ENCODE measurements at places on chromosomes 16 and 17.

DNA sequence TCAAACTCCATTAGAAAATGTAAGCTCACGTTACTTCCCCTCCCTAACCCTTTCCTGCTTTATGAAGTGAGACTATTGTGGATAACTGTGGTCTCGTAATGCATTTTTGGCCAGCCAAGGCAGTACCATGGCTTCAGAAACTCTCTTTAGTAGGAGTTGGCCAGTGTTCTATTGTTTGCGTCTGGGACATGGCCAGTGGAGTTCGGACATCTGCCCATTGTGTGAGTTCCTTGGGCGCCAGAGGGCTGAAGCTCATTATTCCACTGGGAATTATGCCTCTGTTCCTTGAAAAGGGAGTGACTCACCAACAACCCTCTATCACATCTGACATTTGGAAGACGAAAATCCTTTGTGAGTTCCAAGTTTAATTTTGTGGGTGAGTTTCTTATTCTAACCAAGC lies 319.5 kb upstream of the SOX9 start:
- DNase-seq, result peak; percentile 61

DNA sequence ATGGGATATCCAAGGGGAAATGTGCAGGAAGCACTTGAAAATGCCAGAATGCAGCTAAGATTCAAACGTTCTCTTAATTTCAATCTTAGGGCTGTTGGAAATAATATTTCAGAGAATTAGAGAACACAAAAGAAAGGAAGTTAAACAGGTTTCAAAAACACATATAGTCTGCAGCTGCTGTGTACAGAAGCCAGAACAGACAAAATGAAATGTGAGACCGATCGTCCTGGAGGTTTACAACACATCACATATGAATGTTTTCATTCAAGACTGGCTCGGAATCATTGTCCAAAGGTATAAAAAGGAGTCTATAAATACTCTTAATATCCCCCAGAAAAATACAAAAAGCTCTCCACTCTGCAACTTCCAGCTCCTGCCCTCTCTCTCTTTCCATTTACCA lies 14.3 kb downstream of the CYTH1 start:
- no peak for DNase-seq

- peak; percentile 35 for DNase-seq
These were observed 12.3 kb upstream of the SPAG9 start for GRCh38 chr17:51132964-51133319.

GRCh38 chr17:43628089-43628650 lies 33.6 kb downstream of the MEOX1 start:
- no peak for DNase-seq

GRCh38 chr17:5921512-5922282 lies 148.5 kb upstream of the WSCD1 start:
- no peak for DNase-seq

GRCh38 chr16:7318686-7319085 lies 14.0 kb upstream of the RBFOX1 start:
- DNase-seq, result no peak

DNA sequence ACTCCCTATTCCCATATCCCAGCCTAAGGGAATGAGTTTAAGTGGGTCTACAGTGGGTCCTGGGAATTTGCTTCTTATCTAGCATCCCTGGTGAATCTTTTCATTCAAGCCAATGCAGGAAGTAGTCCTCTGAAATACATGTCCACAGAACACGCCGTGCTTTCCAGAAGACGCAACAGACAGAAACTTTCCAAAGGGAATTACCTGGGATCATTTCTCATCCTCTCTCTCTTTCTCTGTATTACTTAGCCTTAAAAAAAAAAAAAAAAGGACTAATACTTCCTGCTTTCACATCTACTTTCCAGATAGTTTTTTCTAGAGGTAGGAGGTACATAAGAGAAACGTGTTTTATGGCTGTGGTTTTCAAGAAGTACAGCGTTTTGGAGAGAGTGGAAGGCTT lies 499.0 kb downstream of the MAF start:
- no peak for DNase-seq

GRCh38 chr17:83136156-83136555 lies 56.7 kb downstream of the METRNL start:
- no peak for DNase-seq

DNA sequence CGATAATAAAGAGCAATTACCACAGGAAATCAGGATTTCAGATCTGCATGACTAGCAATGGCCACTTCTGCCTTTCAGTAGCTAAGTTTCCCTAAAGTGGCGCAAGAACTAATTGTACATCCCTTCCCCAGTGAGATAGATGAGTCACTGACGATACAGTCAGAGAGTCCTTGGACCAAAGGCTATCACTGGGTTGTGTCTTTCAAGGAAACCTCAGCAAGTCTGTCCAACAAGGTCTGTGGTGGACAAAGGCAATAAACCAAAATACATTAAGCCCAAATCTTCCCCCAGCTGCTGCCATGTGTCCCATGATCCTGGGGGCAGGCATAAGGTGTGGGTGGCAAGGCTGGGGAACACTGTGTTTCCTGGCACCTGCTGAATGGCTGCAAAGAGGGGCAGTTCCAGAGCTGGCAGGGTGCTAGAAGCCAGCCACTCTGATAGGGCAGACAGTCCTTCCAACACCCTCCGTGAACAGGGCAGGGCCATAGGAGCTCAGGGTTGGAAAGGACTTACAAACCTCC lies 20.5 kb upstream of the MTMR4 start:
- DNase-seq, result peak; percentile 69

DNA sequence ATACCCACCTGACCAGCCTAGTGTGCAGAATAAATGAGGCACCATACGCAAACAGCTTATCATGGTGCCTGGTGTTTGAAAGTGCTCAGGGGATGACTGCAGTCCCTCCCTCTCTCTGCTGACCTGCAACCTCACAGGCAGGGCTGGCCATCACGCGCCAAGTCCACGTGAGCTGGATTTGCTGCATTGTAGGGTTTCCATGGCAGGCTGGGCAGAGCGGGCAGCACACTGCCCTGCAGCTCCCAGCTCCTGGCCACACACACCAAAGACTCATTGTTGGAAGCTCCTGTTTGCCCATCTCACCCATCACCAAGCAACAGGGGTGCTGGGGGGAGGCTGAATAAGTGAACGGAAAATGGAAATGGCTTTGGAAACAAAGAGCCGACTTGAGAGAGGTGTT lies 81.8 kb downstream of the IRX3 start:
- DNase-seq, result no peak

GRCh38 chr16:81618187-81618586 lies 160.9 kb upstream of the PLCG2 start:
- DNase-seq, result no peak

DNA sequence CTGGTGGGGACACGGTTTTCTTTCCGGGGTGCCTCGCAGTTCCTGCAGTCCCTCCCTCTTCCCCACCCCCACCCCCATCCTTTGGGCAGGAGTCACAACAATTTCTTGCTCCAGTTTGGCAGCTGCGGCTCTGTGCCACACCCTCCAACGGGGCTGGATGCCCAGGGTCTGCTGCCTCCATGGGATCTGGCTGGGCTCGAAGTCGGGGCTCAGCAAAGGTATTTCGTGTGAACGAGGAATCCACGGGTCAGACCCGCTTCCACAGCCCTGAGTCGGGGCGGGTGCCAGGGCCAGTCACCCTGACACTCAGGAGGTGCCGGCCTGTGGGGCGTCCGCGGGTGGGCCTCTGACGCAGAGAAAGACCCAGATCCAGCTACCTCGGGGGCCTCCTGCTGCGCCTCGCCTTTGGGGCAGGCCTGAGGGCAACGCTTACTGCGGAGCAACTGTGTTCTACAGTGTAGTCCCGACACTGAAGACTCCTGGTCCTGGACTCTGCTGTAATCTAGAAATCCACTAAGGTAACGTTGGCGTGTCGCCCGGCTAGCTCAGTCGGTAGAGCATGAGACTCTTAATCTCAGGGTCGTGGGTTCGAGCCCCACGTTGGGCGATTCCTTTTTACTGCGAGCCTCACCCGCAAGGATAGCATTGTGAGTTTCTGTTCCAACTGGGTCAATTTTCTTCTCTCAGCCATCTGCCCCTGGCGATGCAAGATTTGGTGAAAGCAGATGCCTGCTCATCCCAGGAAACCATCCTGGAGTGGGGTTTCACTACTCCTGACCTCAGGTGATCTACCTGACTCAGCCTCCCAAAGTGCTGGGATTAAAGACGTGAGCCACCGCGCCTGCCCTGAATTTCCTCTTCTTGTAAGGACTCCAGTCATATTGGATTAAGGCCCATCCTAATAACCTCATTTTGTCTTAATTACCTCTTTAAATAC lies 12.6 kb upstream of the OR1F1 start:
- DNase-seq, result peak; percentile 14

GRCh38 chr17:79933863-79934652 lies 94.8 kb upstream of the CBX4 start:
- DNase-seq, result no peak

DNA sequence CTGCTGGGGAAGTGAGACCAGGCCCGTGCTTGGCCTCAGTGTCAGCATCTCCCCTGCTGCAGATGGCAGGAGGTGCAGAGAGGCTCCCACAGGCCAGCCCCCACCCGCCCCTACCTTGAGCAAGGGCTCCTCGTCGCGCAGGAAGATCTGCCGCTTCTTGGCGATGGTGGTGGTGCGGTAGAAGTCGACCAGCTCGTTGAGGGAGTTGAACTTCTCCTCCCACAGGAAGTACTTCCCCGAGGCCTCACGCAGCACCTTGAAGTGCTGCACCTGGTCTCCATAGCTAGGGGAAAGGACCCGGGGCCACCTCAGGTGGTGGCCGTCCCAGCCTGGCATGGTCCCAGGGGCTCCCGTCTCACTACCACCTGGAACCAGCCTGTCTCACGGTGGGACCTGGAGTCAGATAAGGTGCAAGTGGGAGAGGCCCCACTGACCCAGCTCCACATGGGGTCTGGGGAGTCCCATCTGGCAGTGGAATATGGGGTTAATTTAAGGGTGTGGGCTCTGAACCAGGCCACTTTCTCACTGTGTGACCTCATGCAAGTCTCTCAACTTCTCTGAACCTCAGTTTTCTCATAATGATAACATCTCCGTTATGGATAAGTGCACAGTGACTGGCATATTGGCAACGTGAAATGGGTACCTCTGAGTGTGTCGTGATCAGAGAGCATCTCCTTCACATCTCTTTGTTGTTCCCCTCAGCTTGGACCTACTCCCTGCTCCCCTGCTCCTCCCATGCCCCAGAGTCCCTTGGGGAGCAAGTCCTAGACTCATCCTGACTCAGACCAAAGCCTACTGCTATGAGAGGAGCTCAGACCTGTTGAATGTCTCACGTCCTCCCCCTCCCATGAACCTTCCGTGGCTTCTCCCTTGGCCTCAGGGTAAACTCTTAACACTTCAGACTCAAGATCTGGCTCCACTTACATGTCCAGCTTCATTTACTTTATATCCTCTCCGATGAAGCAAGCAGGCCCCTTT lies 19.8 kb upstream of the FAM83G start:
- peak; percentile 52 for DNase-seq

Measured in AG20443 (cell line).